ENCODE measurements at places on chromosomes 13 and 19.
A peak's percentile ranks its signal among the peaks of the same experiment; 100 is the strongest.

DNA sequence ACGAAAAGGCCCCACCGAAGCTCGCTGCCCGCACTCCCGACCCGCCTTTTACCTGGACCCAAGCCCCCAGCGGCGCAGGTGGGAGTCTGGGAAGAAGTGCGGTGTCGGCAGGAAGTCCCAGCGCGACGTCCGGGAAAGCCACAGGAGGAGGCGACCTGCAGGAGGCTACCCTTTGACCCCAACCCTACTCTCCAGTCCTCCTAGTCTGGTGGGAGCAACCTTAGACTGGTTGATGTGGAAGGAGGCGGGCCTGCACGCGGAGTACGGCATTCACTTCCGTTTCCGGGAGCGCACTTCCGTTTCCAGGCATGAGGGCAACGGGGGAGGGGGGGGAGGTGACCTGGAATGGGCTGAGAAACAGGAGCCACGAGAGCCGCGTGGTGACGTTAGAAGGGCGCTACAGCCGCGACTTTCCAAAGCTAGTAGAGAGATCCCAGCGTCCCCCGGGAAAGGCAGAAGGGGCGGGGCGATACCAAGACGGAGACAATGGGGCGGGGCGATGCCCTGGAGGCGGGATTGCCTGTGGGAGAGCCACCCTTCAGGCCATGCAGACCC is 28.5 kb downstream of the ZNF266 start:
- DNase-seq, result peak; percentile 84

GRCh38 chr19:35107545-35107944 is 8.1 kb upstream of the FXYD3 start:
- peak; percentile 29 for DNase-seq

DNA sequence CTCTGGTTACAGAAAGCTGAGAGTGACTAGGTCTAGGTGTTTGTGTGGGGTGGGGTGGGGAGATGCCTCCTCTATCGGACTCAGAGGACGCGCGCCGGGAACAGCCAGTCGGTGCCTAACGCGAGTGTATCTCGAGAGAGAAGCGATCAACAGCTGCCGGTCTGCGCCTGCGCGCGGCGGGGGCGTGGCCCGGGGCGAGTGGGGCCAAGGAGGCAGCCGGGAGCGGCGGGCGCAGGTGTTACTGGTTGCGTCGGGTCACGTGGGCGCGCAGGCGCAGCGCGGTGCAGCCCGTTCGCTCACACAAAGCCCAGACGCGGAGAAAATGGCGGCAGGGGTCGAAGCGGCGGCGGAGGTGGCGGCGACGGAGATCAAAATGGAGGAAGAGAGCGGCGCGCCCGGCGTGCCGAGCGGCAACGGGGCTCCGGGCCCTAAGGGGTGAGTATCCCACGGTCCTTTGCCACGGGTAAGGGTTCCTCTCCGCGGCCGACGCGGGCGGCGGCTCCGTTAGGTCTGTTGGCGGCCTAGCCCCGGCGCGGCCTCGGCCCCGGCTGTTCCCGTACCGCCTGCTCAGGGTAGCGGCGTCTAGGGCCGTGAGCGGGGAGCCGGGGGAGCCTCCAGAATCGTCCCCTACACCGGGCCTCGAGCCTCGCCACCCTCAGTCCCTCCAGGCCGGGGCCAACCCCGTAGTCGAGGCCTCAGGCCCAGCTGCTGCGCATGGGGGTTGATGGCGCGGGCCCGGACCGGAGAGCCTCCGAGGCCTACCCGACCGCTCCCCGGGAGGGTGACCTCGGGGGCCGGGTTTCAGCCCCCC is at the start of gene HNRNPM:
Gene HNRNPM (plus strand): TSS at position 299 of the 811 bp plus-strand sequence. CDS start 24 bp downstream, at position 323.
- peak; percentile 96 for DNase-seq

DNA sequence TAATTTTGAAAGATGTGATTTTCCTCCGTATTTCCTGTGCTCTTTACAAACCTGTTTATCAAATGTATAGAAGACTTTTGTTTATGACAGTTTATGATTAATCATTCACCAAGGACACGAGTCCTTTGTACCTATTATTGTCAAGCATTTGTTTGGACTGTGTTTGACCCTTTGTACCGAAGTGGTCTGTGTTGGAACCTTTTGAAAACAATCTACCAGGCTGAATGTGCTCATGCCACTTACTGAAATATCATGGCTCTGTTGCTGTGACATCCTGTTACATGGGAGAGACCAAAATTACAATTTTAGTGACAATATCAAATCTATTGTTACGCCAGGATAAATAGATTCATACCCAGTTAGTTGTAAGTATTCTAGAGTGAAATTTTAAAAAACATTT is 193.6 kb downstream of the IRS2 start:
- DNase-seq, result no peak

- DNase-seq, result peak; percentile 29
Observed at GRCh38 chr13:21986602-21987001, 315.7 kb downstream of the FGF9 start.

DNA sequence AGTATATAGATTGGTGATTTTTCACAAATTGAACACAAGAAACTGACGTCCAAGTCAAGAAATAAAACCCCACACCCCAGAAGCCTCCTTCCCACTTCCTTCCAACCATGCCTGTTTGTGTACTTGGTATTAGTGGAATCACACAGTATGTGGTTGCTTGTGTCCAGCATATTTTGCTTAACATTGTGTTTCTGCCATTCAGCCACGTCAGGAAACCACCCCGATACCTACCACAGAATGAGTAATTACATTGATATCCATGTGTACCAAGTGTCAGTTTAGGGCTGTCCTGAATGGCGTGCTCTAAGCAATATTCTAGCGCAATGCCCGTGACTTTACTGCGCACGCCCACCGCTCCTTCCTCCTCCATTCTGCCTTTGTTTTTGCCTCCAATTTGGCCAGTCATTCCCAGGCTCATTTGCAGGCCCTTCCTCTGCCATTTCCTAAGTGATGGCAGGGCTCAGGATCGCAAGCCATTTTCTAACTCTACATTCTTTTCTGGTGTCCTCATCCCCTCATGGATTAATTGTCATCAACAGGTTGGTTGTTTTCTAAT is 25.9 kb upstream of the MPHOSPH8 start:
- no peak for DNase-seq

DNA sequence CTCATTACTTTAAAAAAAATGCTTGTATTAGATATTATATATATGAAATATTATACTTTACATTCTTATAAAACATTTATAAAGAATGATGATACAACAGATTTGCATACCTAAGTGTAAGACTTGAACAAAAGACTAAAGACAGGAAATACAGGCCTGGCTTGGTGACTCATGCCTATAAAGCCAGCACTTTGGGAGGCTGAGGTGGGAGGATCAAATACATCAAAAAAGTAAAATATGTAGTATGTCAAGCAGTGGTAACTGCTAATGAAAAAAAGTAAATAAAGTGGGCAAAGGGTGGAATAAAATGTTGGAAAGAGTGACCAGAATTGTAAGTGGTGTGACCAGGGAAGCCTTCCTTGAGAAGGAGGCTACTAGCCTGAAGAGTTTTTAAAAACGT is 133.7 kb downstream of the GGACT start:
- DNase-seq, result peak; percentile 23

DNA sequence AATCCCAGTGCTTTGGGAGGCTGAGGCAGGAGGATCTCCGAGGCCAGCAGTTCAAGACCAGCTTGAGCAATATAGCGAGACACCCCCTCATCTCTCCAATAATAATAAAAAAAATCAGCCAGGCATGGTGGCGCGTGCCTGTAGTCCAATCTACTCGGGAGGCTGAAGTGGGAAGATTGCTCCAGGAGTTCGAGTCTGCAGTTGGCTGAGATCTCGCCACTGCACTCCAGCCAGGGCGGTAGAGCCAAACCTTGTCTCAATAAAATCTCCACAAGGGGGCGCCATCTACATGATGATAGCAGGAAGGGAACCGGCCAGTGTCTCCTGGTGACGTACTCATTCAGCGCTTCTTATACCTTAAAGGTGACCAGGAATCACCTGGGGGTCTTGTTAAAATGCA is 13.6 kb upstream of the C5AR1 start:
- peak; percentile 69 for DNase-seq

DNA sequence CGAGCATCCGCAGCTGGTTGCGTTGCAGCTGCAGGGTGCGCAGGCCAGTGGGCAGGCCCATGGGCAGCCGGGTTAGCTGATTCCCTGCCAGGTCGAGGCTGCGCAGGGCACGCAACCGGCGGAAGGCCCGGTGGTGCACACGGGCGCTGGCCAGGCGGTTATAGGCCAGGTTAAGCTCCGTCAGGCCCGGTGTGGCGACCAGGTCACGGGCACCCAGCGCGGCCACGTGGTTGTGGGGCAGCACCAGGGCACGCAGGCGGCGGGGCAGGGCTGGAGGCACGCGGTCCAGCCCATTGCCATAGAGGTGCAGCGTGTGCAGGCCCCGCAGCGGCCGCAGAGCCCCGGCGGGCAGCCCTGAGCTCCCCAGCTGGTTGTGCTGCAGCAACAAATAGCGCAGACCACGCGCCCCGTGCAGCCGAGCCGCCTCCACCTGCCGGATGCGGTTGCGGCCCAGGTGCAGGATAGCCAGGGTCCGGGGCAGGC is 5.3 kb downstream of the PODNL1 start:
- no peak for DNase-seq

DNA sequence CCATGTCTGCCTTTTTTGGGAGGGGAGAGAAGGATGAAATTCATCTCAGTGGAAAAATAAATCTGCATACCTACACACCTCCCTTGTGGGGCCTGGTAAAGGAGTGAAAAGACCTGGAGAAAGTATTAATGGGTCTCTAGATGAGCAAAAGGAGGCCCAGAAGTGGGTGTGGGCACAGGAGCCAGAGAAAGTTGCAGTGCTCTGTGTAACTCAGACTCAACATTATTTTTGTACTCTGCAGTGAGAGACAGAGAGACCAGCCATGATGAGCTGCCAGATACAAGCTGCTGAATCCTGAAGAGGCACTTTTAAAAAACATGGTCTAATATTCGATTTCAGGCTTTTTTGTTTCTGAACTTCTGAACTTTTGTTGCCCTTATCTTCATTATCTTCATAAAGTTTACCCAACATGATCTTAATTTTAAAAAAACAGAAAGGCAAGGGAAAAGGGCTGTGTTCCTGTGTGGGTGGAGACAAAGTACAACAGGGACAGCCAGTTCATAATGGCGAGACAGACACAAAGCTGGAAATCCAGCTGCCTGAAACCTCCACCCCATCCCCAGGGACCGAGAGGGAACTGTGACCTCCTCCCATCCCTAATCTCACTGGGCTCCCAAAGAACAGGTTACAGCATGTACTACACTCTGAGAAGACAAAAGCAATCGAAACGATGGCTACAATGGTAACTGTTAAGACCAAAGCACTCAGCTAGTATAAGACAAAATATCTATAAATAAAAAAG is 77.2 kb downstream of the KLF12 start:
- DNase-seq, result no peak

Data from AG10803 (cell line).